ENCODE measurements at places on chromosomes 6 and 20.

GRCh38 chr6:10268611-10269310, 146.1 kb downstream of the TFAP2A start:
- no peak for DNase-seq

DNA sequence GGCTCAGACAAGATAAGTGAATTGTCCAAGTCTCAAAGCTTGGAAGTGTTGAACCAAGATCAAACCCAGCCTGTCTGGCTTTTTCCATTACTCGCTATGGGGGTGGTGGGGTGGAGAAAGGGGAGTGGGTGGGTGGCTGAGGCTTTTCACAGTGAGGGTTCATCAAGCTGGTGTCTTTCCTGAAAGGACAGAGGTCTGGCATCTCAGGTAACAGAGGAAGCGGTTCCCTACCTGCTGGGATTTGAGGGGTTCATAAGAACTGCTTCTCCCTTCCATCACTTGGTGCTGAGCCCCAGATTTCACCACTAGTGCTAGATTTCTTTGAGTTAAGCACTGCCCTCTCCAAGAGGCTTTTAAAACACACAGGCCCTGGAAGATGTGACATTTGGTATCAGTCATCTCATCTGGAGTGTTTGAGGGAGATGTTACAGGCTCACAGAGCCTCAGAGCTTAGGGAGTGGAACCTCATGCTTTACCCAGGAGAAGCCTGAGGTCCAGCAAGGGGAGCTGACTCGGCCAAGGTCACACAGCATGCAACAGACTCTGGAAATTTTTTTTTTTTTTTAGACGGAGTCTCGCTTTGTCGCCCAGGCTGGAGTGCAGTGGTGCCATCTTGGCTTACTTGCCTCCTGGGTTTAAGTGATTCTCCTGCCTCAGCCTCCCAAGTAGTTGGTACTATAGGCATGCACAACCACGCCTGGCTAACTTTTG, 6.0 kb upstream of the VEGFA start:
- DNase-seq, result no peak

- no peak for DNase-seq
Observed at GRCh38 chr6:77341058-77341986, 122.0 kb downstream of the HTR1B start.

GRCh38 chr6:99364026-99364425, 14.6 kb upstream of the FAXC start:
- no peak for DNase-seq

GRCh38 chr6:37785663-37786270, 33.8 kb upstream of the ZFAND3 start:
- no peak for DNase-seq

DNA sequence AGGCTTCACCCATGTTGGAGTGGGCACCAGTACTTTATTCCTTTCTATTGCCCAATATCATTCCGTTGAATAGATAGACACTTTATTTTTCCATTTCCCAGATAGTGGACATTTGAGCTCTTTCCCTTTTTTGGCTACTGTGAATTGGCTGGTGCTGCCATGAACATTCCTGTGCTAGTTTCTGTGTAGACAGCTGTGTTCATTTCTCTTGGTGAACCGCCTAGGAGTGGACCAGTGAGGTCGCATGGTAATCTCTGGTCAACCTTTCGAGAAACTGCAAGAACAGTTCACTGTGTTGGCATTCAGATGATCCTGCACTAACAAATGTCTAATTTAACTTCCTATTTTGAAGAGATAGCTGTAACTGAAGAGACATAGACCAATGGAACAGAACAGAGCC, 58.6 kb downstream of the RAMACL start:
- DNase-seq, result no peak

DNA sequence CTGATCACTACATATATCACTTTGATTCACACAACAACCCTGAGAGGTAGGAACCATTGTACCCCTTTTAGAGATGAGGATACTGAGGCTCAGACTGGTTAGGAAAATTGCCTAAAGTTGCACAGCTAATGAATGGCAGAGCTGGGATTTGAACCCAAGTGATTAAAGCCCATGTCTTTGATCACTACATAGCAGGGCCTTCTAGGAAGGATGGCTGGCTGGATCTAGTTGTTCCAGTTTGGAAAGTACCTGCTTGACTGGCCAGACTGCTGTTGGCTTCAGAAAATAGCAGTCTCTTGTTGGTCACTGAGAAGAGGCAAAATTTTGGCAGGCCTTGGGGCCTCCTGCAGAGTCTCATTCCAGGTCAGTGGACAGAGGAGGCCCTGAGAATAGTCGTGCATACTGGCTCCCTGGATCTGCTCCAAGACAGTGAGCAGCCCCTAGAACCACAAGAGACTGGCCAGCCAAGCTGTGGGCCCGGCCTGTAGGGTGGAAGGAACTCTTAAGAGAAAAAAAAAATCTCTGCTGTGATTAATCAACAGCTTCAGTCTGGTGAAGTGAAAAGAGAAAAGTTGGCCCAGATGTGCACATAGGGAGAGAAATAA, 17.5 kb downstream of the PPARD start:
- DNase-seq, result no peak

DNA sequence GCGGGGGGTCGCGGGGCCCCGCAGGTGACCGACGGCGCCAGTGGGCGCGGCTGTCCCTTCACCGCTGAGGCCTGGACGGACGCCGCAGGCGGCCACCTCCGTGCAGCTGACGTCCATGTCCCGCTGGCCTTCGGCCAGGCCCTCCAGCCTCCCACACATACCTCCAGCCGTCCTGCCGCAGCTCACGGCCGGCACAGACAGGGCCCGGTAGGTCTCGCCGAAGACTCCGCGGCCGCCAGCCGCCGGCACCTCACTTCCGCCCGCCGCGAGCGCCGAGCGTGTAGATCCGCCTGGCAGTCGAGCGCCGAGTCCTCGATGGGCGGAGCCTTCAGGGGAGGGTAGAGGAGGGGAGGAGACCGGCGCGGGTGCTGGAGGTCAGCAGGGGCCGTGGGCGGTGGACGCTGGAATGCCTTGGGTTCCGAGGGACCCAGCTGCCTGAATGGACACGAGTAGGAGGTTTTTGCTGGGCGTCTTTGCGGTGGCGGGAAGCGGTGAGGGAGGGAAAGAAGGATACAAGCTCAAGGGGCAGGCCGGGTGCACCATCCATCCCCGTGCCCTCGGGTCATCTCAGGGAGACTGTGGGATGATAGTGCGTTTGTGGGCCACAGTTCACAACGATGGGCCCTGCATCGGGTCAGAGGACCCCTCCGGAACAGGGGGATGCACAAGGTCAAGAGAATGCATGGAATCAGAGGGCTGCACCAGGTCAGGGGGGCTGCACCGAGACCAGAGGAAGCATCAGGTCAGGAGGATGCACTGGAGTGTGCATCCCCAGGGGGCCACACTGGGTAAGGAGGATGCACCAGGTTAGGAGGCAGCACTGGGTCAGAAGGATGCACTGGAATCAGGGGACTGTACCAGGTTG, at the start of gene EXOC2:
Gene EXOC2, minus strand, starts transcription at position 282 of the 865 bp plus-strand sequence. CDS start 55,321 bp downstream, outside the sequence.
- DNase-seq, result peak; percentile 81

DNA sequence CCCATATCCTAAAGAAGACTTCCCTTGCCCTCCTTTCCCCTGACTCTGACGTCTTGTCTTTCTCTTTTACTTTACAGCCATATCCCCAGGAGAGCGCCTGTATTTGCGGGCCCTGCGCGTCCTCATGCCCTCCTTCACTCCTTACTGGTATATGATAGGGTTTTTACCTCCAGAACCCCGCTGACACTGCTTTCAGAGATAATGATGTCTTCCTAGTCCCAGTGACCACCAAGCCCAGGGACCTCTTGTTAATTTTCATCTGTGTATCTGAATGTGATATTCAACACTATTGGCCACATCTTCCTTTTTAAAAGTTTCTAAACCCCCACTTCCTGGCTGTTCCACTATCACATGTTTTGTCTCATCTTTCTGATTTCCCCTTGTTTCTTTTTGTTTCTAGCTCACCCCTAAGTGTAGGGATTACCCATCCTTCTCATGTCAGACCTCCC, 102.0 kb downstream of the HIVEP1 start:
- DNase-seq, result no peak

GRCh38 chr6:113182370-113183141, 674.6 kb upstream of the MARCKS start:
- DNase-seq, result no peak

- peak; percentile 23 for DNase-seq
Observed at GRCh38 chr6:11538052-11538818, 686 bp downstream of the TMEM170B start.

- DNase-seq, result peak; percentile 20
Observed at GRCh38 chr6:45710304-45710821, 305.3 kb downstream of the CLIC5 start.

- DNase-seq, result no peak
Observed at GRCh38 chr20:48141660-48142515, 356.6 kb upstream of the SULF2 start.

- no peak for DNase-seq
Observed at GRCh38 chr6:41059556-41059955, 6.6 kb downstream of the APOBEC2 start.

DNA sequence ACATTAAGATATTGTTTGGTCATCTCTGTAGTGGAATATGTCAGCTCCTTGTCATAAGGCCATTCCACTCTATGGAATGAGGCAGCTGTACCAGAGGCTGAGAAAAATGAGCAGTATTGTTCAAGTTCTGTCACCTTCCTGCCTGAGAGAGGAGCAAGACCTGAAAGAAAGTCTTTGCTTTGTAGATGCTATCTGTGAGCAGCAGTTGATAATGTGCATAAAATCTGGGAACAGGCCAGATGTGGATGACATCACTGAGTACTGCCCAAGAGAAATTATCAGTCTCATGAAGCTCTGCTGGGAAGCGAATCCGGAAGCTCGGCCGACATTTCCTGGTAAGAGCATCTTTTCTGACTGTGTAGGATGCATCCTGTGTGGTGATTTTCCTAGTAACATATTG, 16.8 kb downstream of the RIPK1 start:
- no peak for DNase-seq

DNA sequence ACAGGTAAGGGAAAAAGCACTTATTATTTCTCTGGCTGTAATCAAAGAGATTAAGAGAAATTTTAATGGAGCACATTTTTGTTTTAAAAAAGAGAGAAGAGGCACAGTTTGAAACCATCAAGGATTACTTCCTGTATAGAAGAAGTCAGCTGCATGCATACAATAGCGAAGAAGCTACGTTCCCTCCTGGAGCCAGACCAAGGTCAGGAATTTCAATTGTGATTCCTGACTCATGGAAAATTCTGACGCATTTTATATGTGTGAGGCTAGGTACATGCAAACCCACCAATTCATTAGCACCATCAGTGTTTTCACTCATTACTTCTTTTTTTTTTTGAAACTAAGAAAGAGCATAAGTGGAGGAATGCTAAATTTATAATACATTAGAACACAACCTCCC, 232.7 kb upstream of the SGK1 start:
- DNase-seq, result no peak

- DNase-seq, result no peak
Observed at GRCh38 chr6:854406-855118, 161.6 kb upstream of the EXOC2 start.

GRCh38 chr6:107264357-107264840, 149.1 kb upstream of the BEND3 start:
- DNase-seq, result no peak

DNA sequence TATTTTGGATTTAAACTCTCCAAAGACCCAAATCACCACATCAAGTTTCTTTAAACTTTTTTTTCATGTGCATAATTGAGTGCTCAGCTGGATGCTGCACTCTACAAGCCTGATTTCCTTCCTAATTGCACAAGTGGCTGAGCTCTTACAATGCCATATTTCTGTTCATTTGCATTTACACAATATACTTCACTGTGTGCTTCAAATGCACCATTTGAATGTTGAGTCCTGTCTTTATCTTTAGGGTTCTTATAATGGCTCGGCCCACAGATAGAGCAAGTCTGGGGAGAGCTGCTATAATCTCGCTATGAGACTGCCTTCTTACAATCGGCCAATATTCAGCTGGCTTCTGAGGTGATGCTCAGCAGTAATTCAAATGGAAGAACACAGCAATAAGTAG, 200.6 kb upstream of the MAP3K7 start:
- DNase-seq, result no peak

GRCh38 chr6:46899659-46900058, 22.1 kb downstream of the ADGRF5 start:
- DNase-seq, result no peak

DNA sequence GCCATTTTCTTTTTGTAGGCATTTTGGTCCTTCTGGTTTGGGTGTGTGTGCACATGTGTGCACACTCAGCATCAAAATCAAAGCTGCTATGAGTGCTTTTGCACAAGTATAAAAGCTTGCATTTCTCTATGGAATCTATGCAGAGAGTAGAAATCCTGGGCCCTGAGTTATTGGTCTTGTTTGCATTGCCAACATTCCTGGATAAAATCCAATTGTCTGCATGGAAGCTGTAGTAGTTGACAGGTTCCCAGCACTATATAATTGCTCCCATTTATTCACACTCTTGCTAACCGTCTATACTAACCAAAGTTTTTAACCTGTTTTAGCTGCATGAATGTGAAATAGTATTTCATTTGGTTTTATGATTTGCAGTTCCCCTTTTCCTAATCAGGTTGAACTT, 277.0 kb downstream of the FOXA2 start:
- DNase-seq, result no peak

- no peak for DNase-seq
Observed at GRCh38 chr20:63625771-63626423, 1.0 kb downstream of the GMEB2 start.

- no peak for DNase-seq
Observed at GRCh38 chr20:16821211-16822089, 73.3 kb downstream of the OTOR start.

DNA sequence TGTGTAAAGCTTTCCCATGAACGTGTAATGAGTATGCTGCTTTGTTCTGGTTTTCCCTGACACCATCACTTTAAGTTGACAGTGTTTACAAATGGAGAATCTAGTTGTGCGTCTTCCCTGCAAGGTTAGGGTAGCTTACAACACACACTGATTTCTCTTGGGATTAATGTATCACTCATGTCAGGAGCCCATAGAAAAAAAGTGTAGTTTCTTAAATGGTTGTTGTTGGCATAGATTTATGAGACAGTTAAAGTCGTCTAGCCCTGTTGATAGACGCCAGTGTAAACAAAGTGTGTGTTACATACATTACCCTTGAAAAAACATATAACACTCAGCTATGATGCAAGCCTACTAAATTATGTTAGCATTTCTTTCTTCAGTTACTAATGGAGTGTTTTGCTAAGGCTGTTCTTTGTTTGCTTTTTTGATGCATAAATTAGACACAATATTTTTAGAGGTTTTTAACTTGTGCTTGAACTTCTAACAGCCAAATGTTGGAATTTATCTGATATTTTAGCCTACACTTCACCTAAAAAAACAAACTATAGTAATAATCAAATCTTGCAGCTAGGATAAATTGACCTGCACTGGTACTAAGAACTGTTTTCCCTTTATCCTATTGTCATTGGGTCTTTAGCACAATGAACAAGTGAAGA, 88.6 kb downstream of the RNF217 start:
- no peak for DNase-seq

DNA sequence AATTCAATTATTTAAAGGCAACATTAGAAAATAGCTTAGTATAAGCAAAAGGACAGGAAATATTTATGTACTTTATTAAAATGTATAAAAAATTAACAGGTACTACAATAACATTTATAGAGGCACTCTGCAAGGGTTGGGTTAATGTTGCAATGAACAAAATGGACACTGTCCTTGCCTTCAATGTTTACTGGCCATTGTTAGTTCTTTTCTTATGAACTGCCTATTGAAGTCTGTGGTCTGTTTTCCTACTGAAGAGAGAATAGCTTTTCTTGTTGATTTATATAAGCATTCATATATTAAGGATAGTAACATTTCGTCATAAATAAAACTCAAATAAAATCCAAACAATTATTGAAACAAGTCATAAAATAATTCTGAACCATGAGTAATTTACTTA, 135.3 kb upstream of the BEND6 start:
- no peak for DNase-seq

All from GM12892 (cell line).